ENCODE measurements at places on chromosomes 5 and 9.

DNA sequence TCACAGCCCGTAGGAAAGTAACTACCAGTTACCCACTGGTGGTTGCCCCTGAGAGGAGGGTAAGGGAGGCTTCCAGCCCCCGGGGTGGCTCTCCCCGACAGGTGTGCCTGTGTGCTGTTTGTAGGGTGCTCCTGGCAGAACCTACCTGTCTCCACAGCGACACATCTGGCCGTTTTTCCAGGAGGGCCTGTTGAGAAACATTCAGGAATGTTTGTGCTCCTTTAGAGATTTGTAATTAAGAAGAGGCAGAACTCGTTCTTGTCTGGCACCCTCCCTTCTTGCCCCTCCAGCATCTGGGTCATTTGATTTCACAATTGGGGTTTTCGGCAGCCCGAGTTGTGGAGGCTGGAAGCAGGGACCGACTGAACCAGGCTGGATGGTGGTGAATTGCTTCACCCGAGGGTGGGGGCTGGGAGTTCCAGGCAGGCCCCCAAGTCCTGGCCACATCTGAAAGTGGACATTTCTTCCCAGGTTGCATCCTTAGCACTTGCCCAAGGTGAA, 74.2 kb downstream of the WWC1 start:
- DNase-seq = no peak

- DNase-seq = no peak
Observed at GRCh38 chr9:131618071-131618479, 72.8 kb downstream of the PRRT1B start.

- DNase-seq = no peak
Observed at GRCh38 chr5:53784596-53784995, 224.2 kb downstream of the NDUFS4 start.

DNA sequence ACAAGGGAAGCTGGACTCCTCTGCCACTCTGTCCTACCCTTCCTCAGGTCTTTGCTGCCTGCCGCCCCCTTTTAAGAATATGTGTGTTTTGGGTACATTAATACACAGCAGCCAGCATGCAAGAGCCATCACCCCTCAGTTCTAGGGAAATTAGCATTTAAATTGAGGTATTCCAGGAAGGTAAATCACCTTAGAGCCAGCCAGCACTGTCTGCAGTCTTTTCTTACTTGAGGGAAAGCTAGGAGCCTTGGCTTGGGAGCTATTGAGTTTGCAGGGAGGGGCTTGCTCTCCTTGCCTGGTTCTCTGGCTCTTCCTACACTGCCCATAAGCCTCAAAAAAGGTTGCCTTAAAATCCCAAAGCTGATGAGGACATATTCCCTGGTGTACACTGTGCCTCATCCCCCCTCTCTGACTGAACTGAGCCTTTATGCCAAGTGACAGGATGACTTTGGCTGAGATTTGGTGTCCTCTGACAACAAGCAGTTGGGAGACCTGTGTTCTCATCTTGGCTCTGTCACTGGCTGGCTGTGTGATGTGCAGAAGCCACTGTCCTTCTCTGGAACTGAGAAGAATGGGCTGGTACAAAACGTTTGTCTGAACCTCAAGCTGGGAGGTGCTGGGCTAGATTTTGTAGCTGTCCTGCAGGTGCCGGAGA, 54.1 kb downstream of the TRIM32 start:
- DNase-seq = no peak

DNA sequence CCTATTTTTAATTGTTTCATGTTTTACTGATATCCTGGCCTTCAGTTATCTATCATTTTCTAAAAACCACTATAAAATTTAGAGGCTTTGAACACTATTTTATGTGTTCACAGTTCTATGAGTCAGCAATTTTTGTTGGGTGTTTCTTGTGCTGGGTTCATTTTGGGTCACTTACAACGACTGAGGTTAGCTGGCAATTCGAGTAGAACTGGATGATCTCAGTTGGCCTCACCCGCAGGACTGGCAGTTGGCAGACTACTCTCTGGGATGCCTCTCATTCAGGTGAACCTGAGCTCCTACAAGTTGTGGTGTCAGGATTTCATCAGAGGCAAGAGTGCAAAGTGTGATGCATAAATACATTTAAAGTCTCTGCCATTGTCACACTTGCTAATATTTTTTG, 151.0 kb upstream of the PAPPA start:
- no peak for DNase-seq

DNA sequence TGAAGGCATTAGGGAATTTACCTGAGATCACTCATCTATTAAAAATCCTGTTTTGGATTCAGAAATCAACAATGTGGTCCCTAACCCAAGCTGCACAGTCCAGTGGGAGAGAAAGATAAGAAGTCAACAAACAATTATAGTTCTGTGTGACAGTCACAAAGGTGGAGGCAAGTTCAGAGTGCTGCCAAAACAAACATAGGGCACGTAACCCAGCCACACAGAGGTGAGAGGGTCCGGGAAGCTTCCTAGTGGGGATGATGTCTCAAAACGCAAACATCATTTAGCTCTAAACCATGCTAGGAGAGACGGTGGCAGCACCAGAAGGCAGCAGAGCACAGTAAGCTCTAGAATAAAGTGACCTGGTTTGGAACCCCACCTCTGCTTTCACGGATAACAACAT, 158.9 kb downstream of the MAPKAP1 start:
- DNase-seq = no peak

GRCh38 chr5:135979510-135979909, 24.7 kb upstream of the LECT2 start:
- DNase-seq = no peak
